Stimulated activated CD8-positive, alpha-beta memory T cell treated with anti-CD3 and anti-CD28 coated beads, Interleukin-15, amount 100 ng/mL, for 24 hours (primary cell): ENCODE measurements at places on chromosomes 6 and 20.

DNA sequence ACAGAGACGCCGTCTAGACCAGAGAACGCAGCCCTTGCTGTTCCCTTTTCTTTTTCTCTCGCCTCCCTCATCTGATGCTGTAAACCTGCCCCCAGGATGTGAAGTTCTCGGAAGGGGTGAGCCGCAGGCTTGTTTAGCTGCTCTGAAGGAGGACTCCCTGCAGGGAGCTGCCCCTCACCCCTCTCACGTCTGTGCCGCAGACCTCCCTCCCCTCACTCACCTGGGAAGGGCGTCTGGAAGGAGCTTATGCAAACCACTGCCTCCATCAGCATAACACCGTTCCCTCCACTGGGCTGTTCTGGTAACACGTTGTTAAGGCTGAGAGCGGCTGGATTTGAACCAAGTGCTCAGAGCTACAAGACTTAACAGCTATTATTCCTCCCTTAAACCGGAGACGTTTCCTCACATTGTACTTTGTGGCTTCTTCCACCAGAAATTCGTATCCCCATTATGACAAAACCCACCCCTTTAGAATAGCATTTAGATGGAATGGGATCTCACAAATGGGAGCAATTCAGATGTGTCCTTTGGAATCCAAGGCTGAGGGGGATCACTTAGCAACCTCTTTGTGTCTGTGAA is 99.8 kb downstream of the SMOC2 start:
- no peak for DNase-seq

- DNase-seq = no peak
These were observed 1118.8 kb upstream of the MAP3K7 start for GRCh38 chr6:91705646-91706045.

GRCh38 chr20:8616792-8617191 is 452.1 kb upstream of the PLCB4 start:
- DNase-seq = no peak

DNA sequence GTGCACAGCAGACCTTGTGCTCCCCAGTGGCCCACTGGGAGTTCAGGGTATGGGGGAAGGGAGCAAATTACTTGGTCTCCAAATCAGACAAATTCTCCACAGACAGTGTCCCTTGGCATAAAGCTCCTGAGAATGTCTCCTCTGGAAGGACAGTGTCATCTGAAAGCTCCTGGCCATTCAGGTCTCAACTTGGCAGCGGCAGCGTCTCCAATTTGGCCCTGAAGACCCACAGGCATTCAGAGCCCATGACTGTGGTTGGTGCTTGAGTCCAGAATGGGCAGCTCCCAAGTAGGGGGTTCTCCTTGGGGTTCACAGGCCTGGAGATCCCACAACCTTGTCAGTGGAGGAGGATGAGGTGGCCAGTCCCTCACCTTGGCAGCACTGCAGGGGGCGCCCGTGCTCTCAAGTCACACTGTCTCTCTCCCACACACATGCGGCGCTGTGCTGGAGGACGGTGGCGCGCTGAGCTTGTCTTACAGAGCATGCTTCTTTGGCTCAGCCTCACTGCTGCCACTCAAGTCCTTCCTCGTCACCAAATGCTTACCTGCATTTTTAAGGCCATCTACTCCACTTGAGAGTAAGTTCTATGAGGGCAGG is 20.7 kb downstream of the DYNLRB1 start:
- DNase-seq = no peak

DNA sequence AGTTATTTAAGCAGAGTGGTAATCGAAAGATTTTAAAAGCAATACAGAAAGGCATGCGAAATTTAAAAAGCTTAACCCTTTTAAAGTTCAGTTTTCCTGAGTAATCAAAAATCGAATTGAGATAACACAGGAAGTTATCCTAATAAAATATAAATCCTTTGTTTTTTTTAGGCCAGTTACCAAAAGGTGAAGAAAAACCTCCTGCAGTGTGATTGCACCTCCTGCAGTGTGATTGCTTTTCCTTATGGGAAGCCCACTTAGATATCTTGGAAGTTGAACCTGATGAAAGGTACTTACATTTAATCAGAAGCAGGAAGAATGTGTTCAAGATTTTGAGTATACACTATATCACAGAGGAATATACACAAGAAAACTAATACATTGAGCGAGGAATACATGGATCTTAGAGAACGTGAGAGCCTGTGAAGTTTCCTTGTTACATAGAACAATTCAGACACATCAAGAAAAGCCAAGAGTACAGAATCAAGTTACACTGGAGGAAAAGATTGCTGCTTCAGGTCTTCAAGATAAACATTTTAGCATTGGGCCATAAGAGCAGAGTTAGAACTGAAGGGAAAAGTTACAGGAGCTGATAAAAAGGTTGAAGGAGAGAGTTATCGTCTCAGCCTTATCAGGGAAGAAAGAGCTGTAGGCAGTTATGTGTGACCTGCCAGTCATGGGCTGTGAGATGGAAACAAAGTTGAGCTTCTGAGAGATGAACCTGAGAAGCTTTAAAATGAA is 7.7 kb upstream of the TMEM181 start:
- DNase-seq = no peak

DNA sequence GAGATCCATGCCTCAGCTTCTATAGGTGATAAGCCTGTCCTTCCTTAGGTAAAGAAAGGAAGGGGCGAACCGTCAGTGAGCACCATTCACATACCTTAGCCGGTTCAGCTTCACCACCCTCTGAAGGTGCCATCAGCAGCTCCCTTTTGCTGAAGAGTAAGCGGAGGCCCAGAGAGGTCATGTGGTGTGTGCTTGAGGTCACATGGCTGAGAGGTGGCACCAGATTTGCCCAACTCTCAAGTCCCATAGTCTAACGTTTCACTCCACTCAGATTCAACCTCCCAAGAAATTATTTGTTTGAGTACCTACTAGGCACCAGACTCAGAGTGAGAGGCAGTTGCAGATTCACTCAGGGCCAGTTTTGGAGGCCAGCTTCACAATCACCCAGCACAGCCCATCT is 18.5 kb upstream of the RSPO4 start:
- DNase-seq = no peak

GRCh38 chr20:58492795-58493524 is 22.2 kb downstream of the APCDD1L start:
- DNase-seq = no peak

- DNase-seq = no peak
These were observed 1299.3 kb upstream of the GJE1 start for GRCh38 chr6:140833408-140833807.

- no peak for DNase-seq
These were observed 10.8 kb downstream of the ASXL1 start for GRCh38 chr20:32368925-32369324.

DNA sequence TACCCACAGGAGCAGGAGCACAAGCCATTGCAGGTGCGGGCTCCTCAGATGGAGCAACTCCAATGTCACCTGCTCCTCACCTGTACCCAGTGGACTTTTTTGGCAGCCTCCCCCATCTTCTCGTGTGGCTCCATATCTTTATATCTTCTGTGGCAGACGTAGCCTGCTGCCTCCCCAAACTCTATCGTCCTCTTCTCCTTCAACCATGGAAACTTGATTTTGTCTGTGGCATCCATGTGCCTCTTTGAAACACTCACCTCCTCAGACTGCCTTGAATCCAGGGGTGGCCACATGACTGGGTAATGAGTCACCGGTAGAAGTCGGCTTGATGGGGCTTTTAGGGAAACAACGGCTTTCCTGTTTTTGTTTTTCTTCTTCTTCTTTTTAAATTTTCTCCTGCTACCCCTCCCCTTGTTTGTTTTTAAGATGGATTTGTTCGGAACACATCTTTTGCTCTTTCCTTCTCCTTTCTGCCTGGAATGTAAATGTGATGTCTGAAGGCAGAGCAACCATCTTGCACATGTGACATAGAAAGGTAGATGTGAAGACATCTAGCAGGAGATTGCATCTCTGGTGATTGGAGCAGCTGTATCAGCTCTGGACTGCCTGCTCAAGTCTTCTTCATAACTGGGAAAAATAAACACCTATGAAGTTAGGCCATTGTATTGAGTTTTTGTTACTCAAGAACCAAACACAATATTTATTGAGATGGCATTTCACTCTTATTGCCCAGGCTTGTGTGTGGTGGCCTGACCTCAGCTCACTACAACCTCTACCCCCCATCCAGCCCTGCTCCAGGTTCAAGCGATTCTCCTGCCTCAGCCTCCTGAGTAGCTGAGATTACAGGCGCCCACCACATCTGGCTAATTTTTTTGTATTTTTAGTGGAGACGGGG is 69.9 kb upstream of the DDR1 start:
- DNase-seq = no peak

DNA sequence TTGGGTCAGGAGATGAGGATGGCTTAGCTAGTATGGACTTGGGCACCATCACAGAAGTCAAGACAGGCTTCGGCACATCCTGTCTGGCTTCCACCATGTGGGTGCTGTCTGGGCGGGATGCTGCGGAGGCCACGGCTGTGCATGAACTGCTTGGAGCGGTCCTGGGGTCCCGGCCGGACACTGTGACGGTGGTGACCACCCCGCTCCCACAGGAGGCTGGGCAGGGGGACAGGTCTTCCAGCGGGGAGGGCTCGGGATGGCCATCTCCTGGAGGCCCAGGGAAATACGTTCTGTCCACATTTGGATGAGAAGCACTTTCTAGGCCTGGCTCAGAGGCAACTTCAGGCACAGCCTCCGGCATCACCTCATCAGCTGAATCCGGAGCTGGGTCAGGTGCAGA is 32.1 kb upstream of the TCFL5 start:
- DNase-seq = no peak

DNA sequence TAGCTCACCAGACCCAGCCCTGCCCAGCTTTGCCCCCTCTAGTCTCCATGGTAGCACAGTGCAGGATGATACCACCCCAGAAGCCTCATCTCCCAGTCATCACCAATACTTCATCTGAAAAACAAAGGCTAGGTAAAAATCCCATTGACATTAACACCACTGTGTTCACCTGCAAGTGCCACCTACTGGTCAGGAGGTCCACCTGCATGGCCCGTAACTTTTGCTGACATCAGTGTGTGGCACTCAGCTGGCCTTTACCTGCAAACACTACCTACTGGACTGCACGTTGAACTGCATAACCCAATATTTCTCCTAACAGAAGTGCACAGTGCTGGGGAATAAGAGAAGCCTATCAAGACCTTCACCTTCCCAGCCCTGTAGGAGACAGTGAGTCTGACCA is 234.7 kb upstream of the ADGRB3 start:
- DNase-seq = no peak

DNA sequence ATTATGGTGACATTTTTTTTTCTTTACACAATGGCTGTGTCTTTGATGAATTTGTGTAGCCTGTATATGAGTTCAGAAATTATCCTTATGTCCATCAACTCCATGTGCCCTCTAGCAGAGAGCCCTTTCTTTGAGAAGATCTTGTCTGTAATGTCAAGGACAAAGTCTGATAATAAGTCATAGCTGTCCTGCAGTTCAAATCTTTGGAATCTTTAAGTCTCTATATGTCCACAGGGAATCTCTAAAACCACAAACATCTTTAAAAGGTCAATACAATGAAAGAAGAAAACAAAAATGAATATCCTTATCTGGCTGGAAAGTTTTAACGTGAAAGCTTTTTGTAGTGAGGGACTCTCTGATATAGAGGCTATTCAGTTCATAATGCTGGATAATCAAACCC is 16.9 kb upstream of the TMEM14A start:
- no peak for DNase-seq

DNA sequence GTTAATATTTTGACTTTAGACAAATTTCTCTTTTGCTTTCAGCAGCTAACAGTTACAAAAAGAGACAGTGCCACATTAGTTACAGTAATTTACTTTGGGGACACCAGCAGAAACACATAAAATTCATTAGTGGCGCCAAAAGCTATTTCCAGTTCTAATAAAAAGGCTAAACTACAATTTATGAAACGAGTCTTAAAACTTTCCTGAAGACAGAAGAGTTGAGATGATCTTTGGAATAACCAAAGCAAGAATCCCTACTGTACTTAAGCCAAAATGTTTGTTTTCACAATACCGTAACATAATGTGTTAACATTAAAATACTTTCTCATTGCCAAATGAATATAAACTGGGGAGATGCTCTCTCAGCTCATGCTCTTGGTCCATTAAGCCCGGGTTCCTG is 350.2 kb upstream of the AGPAT4 start:
- DNase-seq = no peak

GRCh38 chr6:52297433-52297832 is 12.9 kb upstream of the MCM3 start:
- DNase-seq = no peak

DNA sequence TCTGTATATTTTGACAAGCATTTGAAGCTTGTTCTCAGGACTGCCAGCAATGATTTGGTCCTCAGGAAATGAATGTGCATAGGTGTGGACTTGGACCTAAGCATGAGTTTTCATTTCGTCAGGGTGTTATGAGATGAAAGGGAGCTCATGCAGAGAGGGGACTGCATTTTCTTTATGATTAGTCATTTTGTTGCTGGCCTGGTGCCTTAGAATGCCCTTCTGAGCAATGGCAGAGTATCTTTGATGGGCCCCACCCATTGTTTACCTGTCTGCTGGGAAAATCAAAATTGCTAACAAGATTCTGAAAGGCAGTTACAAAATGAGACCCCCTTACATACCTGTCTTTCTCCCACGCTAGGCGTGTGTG is 51.5 kb upstream of the MTHFD1L start:
- no peak for DNase-seq

GRCh38 chr6:44667226-44667625 is 279.7 kb downstream of the CDC5L start:
- DNase-seq = no peak

- no peak for DNase-seq
These were observed 49.7 kb downstream of the PCNA start for GRCh38 chr20:5070081-5070480.

DNA sequence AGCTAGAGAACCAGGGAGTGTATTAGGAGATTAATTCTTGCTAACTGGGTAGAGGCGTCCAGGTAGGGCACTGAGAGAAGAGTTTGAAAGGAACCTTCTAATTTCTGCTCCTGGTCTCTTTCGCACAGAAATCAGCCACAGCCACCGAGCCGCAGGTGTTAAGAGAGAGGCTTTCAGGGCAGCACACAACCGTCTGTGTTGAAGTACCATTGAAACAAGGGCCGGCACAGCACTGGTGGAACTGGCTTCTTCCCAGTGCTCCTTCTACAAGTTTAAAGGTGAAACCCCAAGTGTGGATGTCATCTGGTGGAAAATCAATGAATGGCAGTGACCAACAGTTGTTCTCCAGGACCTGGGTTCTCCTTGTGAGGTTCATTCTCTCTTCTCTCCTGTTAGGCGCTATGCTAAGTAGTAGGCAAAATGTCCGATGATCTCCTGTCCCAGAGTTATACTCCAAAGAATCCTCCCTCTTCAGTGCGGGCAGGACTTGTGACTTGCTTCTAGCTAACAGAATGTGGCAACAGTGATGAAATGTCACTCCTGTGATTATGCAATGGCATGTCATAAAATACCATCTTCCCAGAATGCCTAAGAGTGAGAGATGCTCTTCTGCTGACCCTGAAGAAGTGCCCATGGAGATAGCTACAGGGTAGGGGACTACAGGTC is 15.0 kb upstream of the RIN2 start:
- DNase-seq = no peak

GRCh38 chr6:111576291-111576690 is 29.4 kb downstream of the TRAF3IP2 start:
- no peak for DNase-seq
